ENCODE measurements at places on chromosomes 4 and X.

- DNase-seq: no peak
These were observed 2.5 kb upstream of the RS1 start for GRCh38 chrX:18674417-18674787.

- DNase-seq: no peak
These were observed 23.1 kb downstream of the AFF2 start for GRCh38 chrX:148523303-148524080.

GRCh38 chr4:147284935-147285334, 196.0 kb upstream of the EDNRA start:
- DNase-seq: no peak

DNA sequence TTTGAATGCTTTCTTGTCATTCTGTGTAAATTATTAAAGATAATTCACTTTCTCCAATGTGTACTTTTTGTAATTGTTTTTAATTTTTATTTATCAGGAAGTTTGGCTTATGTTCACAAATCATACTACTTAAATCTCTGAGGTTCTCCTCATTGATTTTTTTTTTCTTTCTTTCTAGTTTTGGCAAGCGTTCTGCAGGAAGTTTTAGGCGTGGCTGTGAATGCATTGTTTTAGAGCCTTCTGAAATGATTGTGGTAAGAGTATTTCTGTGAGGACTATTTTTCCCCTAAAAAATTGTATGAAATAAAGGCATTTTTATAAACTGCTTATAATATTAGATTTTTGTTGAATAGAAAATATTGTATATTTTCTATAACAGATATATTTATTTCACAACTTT, 135.8 kb downstream of the RAPGEF2 start:
- DNase-seq: no peak

- no peak for DNase-seq
These were observed 1.2 kb upstream of the SSX3 start for GRCh38 chrX:48357681-48358080.

- DNase-seq: no peak
These were observed 8.3 kb downstream of the GPR82 start for GRCh38 chrX:41732260-41732659.

- no peak for DNase-seq
These were observed 31.0 kb upstream of the SLC25A4 start for GRCh38 chr4:185112104-185112503.

DNA sequence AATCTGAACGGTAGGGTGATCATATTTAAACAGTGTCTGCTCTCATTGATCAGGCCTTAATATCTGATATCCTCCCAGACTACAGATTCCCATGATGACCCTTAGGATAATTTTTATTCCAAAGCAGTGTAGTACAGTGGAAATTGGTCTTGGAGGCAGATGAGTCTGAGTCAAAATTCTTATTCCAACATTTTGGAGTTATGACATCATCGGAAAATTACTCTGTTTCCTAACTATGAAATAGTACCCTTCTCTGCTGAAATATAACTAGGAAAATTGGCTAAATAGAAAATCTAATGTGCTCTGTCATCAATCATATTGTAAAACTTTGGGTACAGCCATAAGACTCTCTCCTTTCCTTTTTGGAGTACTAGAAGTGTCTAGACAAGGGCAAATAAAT, 583.3 kb downstream of the STPG2 start:
- no peak for DNase-seq

- no peak for DNase-seq
These were observed 93.3 kb downstream of the TMEM47 start for GRCh38 chrX:34563804-34564203.

DNA sequence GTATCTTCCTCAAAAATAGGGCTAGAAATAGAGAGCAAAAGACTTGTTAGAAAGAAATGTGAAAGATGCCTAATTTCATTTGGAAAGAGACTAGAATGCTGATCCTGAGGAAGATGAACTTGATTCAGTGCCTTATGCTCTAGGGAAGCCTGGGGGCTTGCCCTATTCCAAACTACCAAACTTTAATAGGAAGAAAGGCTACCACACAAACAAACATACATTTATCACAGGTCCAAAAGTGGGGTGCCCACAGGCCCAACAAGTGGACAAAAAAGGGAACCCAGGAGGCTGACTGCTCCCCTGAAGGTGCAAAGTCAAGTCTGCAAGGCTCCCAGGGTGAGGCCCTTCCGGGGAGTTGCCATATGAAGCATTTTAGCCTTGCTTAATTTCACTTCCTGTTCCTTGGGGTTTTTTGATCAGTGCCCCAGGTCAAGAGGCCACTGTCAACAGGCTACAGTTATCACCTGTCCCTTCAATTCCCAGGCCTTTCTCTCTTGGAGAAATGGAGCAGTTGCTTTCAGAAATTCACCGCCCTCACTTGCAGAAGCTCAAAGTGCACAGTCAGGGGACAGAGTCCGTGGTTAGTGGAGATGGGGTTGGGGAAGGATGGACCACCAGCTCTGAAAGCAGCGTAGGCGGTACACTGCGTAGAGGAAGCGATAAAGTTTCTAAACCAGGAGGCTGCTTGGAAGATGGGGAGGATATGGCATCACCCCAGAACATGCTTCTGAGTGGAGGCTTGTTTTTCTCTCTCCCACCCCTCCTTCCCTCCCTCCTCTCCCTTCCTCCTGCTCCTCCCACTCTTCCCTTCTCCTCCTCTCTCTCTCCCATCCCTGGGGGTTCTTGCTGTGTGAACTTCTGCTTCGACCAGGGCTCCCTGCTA, 36.4 kb downstream of the TMEM154 start:
- no peak for DNase-seq

DNA sequence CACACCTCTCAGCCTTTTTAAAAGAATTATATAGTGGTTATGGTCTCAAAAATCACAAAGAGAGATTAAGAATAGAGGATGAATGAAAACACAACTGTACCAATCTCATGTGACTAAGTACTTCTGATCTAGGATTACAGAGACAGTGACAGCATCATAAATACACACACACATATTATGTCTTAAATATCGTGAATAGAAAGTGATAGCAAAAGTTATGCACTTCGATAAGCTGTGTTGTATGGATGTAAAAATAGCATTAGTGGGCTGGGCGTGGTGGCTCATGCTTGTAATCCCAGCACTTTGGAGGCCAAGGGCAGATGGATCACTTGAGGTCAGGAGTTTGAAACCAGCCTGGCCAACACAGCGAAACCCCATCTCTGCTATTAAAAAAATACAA, 25.0 kb downstream of the GYPA start:
- DNase-seq: no peak

GRCh38 chrX:9447906-9448305, 17.0 kb upstream of the TBL1X start:
- DNase-seq: no peak

DNA sequence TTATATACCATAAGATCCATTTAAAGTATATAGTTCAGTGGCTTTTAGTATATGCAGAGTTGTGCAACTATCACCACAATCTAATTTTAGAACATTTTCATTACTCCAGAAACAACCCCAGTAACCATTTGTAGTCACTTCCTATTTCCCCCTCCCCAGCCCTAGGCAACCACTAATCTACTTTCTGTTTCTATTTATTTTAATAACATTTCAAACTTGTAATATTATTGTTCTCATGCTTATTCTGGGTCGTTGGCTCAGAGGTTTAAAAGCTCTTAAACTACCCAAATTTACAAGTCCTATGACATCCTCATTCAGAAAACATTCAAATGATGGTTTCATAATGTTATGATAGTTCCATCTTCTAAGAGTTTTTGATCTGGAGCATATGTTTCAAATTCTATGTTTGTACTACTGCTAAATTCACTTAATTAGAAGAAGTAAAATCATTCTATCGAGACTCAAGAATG, 18.4 kb downstream of the XIAP start:
- DNase-seq: no peak

- no peak for DNase-seq
These were observed 63.5 kb upstream of the PLAC8 start for GRCh38 chr4:83178029-83178428.

- no peak for DNase-seq
These were observed 11.7 kb upstream of the GAGE10 start for GRCh38 chrX:49291615-49292337.

GRCh38 chr4:59339631-59340030, 1860.5 kb upstream of the ADGRL3 start:
- no peak for DNase-seq

DNA sequence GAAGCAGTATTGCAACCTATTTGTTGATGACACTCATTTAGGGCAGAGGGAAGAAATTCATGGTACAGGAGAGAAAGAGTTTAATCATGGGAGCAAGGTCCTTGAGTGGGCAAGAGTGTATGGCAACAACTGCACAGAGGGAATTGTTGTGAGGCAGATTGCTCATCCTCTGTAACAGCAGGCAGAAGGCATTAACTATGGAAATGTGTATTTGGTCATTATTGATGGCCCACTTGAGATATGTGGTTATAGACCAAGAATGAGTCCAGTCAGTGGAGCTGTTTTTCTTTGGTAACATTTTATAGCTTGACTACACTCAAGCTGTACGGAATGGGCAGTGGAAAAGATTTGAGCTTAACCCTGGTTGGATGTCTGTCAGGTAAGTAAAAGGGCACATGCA, 15.9 kb downstream of the PLRG1 start:
- DNase-seq: no peak

- no peak for DNase-seq
These were observed 1.9 kb upstream of the CHST7 start for GRCh38 chrX:46571423-46572339.

GRCh38 chr4:41154814-41155177, 59.5 kb downstream of the APBB2 start:
- no peak for DNase-seq

DNA sequence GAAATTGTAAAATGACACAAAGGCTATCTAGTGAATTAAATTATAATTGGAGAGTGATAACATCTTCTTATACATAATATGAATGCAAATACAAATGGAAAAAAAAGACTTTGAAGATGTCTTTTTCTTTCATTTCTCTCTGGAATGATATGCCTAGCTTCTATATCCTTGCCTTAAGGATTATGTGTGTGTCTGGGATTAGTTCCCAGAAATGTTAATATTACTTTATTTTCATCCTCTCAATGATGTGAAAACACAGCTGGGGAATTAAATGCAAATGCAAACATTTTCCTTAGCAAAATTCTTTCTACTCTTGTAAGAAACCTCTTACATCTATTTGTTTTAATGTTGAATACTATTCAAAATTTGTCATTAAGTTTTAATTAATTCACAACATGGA, 441.9 kb downstream of the FSTL5 start:
- DNase-seq: no peak

Measured in NCI-H1436 (cell line).